ENCODE measurements at places on chromosomes 12 and 14.

- no peak for DNase-seq
Observed at GRCh38 chr12:6369916-6370575, 5.3 kb downstream of the SCNN1A start.

- DNase-seq, result no peak
Observed at GRCh38 chr12:26157001-26157400, 32.2 kb upstream of the BHLHE41 start.

DNA sequence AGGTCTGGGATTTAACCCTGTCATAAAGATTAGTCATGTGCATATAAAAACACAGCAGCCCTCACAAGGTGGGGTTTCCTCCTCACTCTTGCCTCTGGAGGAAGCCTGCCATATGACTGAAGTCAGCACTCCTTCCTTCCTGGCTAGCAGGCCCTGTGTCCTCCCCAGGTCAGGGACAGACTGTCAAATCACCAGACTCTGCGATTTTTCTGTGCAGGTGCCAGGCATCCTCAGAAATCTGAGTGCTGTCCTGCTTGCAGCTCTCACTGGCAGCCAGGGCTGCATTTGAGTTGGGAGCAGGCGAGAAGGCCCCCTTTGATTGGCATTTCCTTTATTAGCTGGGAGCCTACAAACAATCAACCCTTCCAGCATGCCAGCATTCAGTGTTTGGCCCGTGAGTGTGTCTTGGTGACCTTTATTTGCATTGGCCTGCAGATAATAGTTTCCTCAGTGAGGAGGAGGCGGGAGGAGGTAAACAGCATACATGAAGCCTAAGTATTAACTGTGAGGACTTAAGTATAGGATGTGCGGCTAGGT, 183.8 kb upstream of the ARHGAP5 start:
- DNase-seq, result no peak

GRCh38 chr14:22122227-22122818, 448.7 kb upstream of the OR4E1 start:
- DNase-seq, result no peak

DNA sequence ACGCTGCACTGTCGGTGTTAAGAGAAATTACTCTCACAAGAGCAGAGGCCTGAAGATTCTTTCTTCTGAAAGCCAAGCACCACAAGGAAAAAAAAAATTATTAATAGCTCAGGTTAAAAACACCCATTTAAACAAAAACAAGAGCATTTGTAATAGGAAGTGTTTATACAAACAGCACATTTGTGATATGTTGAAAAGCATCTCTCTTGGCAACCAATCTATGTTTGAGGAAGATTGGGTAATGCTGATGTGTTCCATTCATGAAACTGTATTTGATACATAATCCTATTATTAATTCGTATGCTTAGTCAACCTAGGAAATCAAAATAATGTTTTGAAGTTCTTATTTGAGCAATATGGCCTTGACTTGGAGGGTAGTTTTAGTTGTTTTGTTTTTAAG, 36.5 kb downstream of the SSPN start:
- DNase-seq, result no peak

DNA sequence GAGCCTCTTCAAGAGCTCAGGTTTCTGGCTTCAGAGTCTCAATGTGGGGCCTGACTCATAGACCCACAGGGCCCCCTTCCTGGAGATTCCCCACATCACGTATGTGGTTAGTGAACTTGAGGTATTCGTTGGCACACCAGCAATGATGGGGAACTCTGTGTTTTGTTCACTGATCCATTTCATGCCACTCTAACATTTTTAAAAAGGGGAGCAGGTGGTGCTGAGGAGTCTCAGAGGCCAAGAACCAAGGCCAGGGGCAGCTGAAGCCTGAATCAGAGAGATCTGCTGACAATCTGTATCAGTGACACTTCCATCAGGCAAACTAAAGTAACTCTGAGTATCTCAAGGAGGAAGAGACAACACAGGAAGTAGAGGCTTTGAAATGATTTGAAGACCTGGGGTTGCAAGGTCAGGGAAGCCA, 323.4 kb downstream of the VRK1 start:
- DNase-seq, result no peak

Measured in HS-5 (cell line).